ENCODE measurements at places on chromosomes 7 and 10.
A peak's percentile ranks its signal among the peaks of the same experiment; 100 is the strongest.

DNA sequence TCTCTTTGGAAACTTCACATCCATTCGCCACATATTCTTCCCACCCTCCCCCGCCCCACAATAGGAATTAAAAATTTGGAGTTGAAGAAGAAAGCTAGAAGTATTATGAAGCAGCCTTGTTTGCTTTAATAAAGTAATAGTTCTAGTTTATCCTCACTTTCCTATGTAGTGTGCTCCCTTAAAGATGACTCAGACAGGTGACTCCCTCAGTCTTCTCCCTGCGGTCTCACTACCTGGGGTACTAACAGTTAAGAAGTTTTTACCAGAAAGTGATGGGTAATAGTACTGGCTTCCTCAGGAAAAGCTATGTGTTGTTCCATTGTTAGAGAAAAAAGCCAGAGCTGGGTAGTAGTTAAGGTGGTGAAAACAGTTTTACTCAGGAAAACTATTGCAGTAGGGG, 58.6 kb downstream of the CCNY start:
- DNase-seq = no peak

DNA sequence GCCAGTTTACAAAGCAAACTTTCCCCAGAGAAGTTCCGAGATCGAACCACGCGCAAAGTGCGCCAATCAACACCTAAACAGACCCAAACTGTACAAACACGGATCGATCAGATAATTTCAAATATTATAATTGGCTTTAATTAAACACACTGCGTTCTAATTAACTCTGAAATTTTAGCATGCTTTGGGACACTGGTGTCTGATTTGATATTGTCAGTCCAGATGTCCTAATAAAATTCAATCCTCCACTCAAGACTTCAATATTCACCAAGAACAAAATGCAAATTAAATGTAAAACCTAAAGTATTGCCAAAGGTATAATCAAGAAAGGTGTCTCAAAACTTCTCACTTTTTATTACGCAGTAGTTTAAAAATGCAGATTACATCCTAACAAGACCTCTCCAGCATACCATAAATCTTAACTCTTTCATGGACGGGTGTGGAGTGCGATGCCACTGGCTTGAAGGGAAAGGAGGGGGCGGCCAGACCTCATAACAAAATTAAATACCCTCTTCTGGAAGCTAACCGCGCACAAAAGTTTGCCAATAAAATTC, 5.9 kb upstream of the EBF3 start:
- no peak for DNase-seq

GRCh38 chr7:128963327-128963757, 25.6 kb downstream of the IRF5 start:
- peak; percentile 37 for DNase-seq

DNA sequence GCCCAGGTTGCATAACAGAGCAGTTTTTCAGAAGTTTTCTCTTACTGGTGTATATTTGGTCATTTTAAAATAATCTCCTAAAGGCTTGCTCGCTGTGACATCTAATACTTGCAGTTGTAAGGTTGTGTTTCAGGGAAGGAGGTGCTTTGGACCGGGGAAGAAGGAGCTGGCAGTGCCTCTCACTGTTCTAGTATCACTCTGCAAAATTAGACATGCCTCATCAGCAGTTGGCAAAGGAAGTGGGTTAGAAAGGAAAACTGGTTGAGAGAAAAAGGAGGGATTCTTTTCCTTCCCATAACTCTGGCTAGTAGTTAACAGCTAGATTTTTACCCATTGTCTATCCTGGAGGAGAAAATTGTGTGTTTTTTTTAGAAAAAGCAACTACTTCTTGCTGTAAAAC, 34.8 kb downstream of the CUL1 start:
- DNase-seq = no peak

DNA sequence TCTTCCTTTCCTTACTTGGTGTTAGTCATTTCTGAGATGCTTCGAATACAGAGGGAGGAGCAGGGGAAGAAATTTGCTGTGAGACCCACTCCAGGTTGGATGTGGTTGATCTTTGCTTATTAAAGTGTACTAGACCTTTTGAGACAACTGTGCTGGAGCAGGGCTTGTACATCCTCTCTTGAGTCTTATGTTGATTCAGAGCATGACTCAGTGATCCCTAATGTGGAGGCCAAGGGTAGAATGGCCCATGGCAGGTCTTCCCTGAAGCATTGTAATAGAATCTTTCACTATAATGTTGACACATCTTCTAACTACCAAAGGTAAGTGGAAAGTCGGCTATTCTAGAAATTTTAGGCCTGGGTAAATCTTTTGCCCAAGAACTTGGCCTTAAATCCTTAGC, 17.0 kb upstream of the SFR1 start:
- DNase-seq = no peak

- DNase-seq = peak; percentile 2
Observed at GRCh38 chr7:101507791-101508252, 121.3 kb downstream of the MYL10 start.

DNA sequence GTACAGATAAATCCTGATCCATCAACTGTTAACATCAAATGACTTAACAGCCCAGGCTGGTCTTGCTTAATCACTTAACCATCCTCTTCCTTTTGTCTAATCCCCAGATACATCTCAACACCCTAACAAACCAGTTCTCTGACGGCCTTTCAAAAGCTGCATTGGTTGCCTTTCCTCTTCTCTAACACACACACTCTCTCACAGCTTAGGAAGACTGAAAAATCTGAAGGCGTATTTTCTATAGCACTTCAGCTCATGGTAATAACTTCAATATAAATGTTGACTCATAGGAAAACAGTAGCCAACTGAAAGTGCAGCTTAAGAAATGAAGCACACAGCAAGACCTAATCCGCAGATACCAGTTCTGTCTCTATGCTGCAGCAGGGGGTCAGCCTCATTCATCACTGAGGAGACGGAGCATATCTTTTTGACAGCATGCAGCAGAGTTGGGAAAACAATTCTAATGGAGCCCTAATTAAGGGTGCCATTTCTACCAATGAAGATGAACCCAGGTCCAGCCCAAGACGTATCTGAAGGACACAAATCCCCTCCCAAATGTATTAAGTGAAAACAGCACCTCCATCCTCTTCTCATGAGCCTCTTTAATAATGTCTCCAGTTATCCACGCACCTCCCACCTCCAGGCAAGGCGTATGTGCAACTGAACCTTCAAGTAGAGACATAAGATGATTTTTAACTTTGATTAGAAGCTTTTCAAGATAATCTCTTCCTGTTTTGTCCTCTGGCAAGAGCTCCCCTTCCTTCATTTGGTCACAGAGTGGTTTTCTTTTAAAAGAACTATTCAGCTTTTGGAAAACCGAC, 211.7 kb upstream of the NFE2L3 start:
- no peak for DNase-seq

- DNase-seq = no peak
Observed at GRCh38 chr10:1752153-1752552, 14.8 kb upstream of the ADARB2 start.

DNA sequence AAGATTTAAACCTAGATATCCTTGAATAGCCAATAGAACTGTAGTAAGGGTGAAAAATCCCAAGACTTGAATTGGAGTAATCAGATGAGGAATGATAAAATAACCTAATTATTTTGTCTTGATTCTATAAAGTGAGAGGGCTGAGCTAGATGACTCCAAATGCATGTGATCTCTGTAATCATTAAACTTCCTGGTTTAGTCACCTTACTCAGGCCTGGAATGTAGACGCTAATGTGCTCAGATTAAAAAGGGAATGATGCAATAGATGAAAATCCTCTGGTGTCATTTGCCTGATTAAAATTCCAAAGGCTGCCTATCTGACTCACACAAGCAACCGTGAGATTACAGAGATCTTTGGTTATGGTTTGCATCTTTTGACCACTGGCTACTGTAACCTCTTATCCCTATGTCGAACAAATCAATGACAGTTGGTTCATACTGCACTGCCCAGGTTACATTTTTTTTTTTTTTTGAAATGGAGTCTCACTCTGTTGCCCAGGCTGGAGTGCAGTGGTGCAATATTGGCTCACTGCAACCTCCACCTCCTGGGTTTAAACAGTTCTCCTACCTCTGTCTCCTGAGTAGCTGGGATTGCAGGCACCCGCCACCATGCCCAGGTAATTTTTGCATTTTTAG, 2.9 kb upstream of the HKDC1 start:
- DNase-seq = no peak

DNA sequence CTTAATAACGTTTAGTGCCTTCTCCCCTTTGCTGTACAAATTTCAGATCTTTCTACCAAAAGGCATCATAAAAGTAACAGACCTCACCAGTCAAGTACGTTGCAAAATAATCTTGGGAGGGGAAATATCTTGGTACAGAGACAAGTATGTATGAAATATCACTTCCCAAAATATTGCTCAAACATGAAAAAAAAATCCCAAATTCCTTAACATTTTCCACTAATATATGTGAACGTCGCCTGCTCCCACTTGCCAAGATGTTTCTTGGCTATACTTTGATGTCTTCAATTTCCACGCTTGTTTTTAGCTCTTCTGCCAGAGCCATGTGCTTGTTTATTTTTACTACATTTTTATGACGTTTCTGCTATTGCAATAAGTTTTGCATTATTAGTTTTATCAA, 223.5 kb downstream of the PLXNA4 start:
- DNase-seq = no peak

DNA sequence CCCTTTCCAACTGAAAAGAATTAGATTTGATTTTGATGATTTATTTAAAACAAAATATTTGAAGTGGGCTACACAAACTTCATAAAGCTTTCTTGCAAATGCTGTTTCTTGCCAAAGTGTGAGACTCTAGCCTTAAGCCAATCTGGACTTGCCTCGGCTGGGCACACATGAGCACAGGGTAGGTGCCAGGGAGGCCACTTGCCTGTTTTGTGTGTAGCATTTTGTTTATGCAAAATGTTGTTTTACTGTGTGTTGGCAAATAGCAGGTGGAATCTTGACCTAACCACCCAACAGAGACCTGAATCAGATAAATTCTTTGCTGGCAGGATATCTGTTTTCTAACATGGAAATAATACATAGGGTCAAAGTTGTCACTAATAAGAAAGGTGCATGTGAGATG, 161.1 kb downstream of the BMPER start:
- no peak for DNase-seq

- no peak for DNase-seq
Observed at GRCh38 chr7:142784716-142785115, 13.9 kb downstream of the PRSS2 start.

DNA sequence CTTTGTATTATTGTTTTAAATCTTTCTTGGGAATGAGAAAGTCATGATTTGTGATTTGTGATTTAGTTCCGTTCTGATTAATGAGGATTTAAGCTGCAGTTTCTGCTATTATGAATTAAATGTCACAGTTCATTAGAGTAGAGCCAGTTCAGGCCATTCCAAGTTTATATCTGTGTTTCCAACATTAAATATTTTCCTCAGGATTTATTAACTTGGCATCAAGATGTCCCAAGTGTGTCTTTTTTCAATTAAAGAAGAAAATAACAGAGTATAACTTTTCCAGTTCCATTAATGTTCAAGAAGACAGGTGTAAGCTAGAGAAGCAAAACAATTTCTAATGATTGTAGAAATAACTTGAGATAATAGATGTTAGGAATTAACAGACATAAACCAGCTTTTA, 1183.2 kb upstream of the CELF2 start:
- no peak for DNase-seq

DNA sequence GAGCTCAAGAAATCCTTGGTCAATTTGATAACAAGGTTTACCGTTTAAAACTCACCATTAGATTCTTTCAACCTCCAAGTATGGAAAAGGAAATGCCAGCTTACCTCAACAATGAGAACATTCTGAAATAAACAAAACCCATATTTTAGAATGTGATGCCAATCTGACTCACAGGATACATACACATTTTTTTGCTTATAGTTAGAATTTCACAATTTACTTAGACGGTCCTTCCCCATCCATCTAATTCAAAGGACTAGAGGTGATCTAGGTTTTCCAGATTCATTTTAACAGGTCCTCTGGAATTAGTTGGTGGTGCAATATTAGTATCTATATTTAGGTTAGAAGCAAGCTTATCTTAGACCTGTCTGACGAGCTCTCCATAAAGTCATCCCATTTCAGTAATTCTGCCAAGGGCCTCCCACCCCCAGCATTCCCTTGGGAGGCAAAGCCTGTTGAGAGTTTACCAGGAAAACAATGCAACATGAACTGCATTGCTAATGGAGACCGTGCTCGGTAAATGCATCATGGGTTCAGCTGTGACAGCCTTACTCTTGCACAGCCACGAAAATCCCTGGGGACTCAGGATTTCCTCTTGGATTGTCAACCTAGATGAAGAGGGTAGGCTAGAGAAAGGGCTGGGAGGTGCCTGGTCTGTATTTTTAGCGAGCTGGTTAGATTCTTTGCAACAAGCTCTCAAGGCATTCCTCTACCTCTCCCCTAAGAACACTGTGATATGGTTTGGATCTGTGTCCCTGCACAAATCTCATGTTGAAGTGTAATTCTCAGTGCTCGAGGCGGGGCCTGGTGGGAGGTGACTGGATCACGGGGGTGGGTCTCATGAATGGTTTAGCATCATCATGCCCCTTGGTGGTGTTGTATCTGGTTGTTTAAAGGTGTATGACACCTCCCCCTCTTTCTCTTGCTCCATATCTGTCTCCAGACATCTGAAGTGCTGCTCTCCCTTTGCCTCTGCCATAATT, 93.8 kb downstream of the PRTFDC1 start:
- no peak for DNase-seq

DNA sequence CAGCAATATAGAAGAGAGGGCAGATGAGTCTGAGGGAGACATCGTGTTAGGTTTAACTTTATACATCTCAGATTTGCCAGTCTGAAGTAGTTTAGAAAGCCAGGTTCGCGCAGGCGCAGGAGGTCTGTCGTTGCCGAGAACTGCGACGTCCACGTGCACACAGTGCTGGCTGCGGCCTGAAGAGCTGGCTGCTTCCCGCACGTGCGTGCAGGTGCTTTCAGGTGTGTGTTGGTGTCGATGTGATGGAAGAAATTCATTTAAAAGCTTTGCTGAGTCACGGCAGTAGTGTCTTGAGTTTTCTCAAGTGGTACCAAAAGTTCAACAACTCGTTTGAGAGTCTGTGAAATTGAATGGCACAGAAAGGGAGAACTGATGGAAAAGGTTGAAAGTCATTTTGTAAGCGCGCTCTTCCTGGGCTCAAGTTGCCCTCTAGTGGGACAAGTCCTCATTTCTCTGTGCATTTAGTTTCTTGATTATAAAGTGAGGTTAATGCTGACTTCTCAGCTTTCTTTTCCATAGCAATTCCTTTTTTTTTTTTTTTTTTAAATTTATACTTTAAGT, 18.6 kb downstream of the WDR37 start:
- no peak for DNase-seq

GRCh38 chr7:47739891-47740290, 158.0 kb upstream of the TNS3 start:
- no peak for DNase-seq

GRCh38 chr7:74481458-74482196, 27.9 kb downstream of the GTF2IRD1 start:
- DNase-seq = no peak

All from stimulated activated CD4-positive, alpha-beta T cell treated with anti-CD3 and anti-CD28 coated beads, TNF-alpha, amount 100 ng/mL, for 24 hours (primary cell).